ENCODE measurements at places on chromosomes 4 and X.

- DNase-seq = peak; percentile 28
Observed at GRCh38 chr4:102500352-102500695, 835 bp upstream of the NFKB1 start.

GRCh38 chr4:66565801-66566200 lies 895.5 kb upstream of the EPHA5 start:
- DNase-seq = no peak

- DNase-seq = no peak
Observed at GRCh38 chr4:56445699-56446098, 9.6 kb downstream of the PAICS start.

DNA sequence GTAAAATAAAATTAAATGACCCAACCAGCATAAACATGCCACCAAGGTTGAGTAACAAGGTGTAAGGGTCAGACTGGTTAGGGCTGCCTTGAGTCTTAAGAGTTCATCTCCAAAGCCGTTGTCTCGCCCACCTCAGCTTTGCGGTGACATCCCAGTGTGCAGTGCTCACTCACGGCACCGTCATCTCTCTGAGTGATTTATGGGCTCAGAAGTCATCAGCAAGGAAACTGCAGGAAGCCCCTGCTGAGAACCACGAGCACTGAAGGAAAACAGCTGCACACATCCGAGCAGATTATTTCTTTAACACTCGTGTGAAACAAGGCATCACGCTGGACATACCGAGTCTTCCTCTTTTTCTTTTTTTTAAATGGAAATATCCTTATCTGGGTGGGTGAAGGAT lies 411.1 kb downstream of the TRIML1 start:
- DNase-seq = no peak
